Lower leg skin (tissue), 4 donors: ENCODE measurements at places on chromosomes 5 and 9. TPM values are rescaled to one million over a fixed set of nuclear protein-coding genes. Genes with fewer than 3 reads are reported as not detected.

TXNDC8 gene
- total RNA-seq: not detected

OCLN gene
- total RNA-seq: 102 TPM

CD72 gene
- total RNA-seq: 1.2 TPM

PCDHGA9 gene
- total RNA-seq: 5.6 TPM

TOR4A gene
- 7.4 TPM for total RNA-seq

- DNase-seq: peak; percentile 20
These were observed 39.3 kb upstream of the CDC42SE2 start for GRCh38 chr5:131224387-131225201.

- DNase-seq: no peak
These were observed 8.3 kb downstream of the KIF4B start for GRCh38 chr5:155021842-155022241.

- no peak for DNase-seq
These were observed 724 bp downstream of the MACROH2A1 start for GRCh38 chr5:135398160-135398854.

DNA sequence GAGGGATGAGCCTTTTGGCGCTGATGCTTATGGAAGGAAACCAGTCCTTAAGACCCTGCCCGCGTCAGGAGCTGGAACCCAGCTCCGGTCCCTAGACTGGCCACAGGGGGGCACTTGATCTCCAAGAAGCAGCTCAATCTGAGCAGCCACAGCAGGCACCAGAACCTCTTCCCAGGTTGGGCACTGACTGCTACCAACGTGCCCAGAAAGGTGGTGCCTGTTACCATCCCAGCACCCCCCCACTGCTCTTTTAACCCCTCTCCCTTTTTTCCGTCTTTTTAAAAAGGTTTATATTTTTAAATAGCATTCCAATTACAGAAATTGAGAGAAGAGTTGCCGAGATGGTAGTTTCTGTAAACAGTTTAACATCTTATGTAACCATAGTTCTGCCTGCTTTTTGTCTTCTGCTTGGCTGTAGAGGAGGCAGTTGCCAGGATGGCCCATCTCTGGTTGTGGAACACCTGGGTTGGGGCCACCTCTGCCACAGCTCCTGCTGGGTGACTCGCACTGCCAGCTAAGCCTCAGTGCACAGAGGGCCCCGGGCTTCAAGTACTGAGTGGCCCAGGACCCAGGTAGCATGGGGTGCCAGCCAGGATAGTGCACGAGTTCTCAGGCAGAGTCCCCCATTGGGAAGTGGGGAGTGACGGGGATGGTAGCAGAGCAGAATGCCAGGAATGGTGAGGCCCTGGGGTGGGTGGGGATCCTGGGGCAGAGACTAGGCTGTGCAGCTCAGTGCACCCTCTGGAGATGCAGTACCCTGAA, 62.8 kb downstream of the PFDN1 start:
- no peak for DNase-seq
